ENCODE measurements at places on chromosomes 1 and 21.
A peak's percentile ranks its signal among the peaks of the same experiment; 100 is the strongest.

- DNase-seq = no peak
Measured at GRCh38 chr1:47898133-47898845, 98.9 kb downstream of the TRABD2B start.

DNA sequence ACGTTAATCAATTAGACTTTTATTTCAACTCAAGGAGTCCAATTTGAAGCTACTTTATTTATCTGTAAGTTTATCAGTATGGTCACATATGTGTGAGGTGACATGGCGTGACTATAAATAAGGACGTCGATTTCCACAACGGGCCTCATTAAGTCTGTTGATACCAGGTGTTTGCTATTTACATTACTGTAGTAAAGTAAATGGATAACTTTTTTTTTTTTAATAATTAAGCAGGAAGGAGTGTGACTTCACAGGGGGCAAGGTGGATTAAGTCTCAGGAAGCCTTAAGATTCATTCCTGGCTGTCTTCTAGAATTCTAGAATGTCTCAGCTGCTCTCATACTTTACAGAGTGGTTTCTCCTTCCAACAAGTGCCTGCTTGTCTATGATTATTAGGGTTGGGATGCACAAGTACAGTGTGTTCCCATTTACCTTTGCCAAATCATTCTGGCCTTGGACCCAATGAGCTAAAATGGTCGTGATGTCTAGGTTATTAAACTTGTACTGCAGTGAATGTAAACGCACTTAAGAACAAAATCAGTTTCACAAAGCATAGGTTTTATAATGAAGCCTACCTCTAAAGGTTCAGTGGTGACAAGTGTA, 15.5 kb downstream of the MAP3K7CL start:
- peak; percentile 81 for DNase-seq

- DNase-seq = peak; percentile 18
Measured at GRCh38 chr1:4825800-4826450, 171.5 kb downstream of the AJAP1 start.

GRCh38 chr1:208045463-208046260, 134.7 kb upstream of the CD34 start:
- DNase-seq = no peak

DNA sequence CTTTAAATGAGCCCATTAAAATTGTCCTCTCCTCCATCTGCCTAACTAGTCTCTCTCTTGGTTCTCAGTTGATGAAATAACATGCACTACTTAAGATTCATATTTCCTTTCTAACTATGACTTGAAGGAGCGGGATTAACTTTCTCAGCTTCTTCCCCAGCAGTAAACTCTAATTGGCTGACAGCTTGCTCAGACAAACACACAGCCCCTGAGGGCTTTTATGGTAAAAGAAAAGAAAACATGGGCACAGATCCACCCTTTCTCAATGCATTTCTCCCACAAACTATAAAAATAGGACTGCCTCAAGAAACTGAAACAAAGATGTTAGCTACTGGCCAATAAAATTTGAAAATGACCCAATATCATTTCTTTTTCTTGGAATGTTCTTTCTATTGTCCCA, 703.1 kb downstream of the ADGRL2 start:
- DNase-seq = peak; percentile 24

DNA sequence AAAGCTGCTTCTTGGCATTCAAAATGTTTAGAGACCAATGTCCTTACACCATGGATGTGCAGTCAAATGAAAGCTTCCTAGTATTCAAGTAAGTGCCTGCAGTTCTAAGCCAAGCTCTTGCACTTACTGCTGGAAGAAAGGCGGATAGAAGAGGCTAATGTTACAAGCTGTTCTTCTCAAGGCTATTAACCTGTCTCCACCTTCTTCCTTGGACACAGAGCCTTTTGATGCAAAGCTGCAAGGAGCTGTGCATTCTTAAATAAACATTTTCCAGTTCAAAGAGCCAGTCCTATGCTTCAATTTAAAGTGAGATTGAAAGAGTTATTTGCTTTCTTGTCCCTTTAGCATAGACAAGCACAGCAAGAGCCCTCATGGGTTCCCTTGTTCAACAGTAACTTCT, 167.9 kb upstream of the RUNX1 start:
- no peak for DNase-seq

GRCh38 chr1:44926311-44926781, 60.0 kb downstream of the EIF2B3 start:
- no peak for DNase-seq

GRCh38 chr1:30779294-30780071, 21.9 kb upstream of the LAPTM5 start:
- DNase-seq = peak; percentile 86

DNA sequence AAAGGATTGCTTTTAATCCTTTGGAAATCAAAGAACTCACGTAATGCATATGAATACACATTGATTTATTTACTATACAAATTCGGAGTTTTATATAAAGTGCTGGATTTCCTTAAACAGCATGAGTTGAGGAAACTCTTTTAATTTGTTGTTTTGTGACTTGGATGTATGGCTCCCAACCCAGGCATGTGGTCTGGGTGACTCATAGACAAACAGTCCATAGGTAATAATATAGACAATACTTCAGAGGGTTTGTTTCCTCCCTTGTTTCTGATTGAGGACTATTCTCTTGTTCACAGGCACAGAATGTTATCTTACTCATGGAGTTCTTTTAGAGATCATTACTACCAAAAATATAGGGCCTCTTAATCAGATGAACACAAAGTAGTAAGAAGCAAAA, 43.8 kb downstream of the XPR1 start:
- peak; percentile 87 for DNase-seq

DNA sequence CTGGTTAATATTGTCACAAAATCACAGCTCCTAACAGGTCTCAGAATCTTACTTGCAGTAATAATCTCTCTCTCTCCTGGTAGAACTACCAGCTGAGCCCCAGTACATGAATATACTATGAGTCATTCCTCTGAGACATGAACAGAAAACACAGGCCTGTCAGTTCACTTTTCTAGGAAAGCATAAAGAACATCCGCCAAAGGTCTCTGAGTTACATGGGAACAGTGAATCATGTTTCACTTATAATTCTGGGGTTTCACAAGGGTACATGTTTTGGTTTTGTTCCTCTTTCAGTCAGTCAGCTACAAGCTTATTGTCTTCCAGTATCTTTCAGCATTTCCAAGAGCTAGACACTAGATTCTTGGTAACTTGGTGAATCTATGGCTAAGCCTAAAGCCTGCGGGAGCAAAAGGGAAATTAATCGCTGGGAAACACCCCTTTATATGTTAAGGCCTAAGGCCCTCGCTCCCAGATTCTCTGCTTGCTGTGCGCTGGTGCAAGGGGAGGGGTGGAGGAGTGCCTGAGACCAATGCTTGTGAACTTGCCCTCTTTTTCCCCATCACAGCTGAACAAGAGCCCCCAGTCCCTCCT, 31.7 kb downstream of the IFNGR2 start:
- no peak for DNase-seq

- DNase-seq = peak; percentile 68
Measured at GRCh38 chr1:29849038-29849750, 612.9 kb downstream of the PTPRU start.

- no peak for DNase-seq
Measured at GRCh38 chr1:222373831-222374602, 173.9 kb downstream of the HHIPL2 start.

DNA sequence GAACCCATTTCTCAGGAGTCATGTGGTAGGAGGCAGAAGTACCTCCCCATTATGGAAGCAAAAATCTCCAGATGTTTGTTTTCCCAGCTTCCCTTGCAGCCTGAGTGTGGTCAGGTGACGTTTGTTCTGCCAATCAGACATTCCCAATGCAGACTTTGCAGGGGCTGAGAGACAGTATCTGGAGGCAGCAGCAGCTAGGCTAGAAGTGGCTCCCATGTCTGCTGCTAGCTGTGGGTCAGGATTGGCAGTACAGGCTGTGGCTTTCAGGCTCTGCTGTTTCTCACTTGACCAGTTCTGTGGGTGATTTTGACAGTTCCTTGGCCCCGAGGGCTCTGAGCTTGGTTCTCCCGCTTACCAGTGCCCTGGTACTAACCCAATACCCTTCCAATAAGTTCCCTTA, 58.6 kb upstream of the NBPF3 start:
- peak; percentile 14 for DNase-seq

GRCh38 chr1:160739098-160739511, at the start of gene SLAMF7:
Gene SLAMF7, plus strand, starts transcription at chr1:160739247. Its CDS starts 55 bp downstream, at chr1:160739302.
- DNase-seq = no peak

DNA sequence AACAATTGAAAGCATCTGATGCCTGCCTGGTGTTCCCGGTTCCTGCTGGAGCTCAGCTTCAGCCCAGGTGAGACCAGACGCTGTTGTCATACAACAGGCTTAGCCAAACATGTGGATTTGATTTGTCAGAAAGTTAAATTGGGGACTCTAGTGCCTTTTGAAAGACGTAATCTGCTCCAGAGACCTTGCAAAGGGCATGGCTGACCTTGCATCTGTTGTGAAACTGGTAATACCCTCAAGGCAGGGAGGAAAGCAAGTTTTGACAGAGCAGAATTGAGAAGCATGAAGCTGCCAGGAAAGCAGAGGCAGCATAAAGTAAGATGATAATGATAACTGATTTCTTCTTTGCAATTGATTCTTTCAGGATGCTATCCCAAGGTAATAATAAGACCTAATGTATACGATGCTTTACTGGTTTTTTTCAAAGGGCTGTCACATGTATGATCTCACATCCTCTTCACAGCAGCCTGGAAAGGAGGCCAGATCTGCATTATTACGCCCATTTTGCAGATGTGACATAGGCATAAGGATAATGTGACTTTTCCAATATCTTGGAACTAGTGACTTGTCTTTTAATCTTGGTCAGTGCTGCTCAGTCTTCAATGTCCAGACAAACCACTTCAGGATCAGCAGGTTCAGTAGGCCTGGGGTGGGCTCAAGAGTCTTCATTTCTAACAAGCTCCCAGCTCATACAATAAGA, 24.7 kb upstream of the CNN3 start:
- DNase-seq = no peak

DNA sequence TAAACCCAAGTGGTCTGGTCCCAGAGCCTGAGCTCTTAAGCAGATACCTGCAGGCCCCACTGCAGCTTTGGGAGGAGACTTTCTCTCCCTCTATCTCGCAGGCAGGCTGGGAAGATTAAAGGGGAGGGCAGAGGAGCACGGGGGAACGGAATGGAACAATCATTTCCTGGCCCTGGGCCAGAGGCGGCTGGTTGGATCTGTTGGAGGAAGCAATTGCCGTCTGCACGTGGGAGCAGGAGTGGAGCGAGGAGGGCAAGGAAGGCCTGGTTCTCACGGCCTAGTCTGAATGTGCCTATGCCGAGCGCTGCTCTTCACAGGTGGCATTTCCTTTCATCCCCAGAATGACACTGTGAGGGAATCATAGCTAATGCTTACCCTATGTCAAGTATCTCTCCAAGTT, 23.7 kb downstream of the NKAIN1 start:
- peak; percentile 60 for DNase-seq

GRCh38 chr1:183477986-183478781, 5.9 kb downstream of the SMG7 start:
- DNase-seq = no peak

- peak; percentile 69 for DNase-seq
Measured at GRCh38 chr1:12480748-12481362, 137.2 kb downstream of the DHRS3 start.

DNA sequence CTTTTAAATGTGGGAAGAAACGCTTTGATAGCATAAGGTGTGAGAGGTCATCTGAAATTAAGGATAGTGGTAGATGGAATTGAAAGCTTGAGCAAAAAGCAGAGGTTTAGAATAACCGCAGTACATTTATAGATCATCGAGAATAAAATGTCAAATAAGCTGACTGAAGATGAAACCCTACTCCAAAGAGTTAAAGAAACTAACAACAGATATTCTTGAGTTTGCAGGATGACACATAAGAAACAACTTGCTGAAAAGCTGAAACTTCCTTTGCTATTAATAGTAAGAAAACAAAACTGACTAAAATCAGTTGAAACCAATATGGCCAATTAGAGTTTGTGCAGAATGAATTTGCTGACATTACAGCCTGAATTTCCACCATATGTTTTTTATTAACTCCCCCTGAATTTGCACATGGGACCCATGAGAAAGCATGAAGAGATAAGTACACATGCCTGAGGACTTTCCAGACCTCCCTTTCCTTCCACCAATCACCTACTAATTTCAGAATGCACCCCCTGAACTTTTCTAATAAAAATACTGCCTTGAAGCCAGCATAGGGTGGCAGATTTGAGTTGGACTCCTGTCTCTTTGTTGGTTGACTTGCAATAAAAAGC, 1.7 kb upstream of the C1orf185 start:
- no peak for DNase-seq

- no peak for DNase-seq
Measured at GRCh38 chr1:234731569-234732085, 121.6 kb upstream of the IRF2BP2 start.

- no peak for DNase-seq
Measured at GRCh38 chr1:230690101-230690500, 23.8 kb downstream of the AGT start.

DNA sequence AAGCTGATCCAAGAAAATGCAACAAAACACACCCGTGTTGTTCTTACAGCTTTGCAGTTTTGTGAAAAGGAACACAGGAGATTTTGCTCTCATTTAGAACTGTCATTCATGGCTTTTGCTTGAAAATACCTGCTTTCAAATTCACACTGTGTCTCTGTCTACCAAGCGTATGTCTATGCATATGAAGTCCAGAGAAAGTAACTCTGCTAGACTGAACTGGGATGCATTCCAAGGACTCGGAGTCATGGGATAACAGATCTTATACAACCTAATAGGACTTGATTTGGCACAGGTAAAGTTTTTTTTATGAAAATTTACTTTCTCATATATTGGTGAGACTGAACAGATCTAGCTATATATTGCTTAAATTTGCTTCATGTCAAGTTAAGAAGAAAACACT, 102.4 kb downstream of the PTGER3 start:
- no peak for DNase-seq

- DNase-seq = no peak
Measured at GRCh38 chr1:223479261-223479660, 86.0 kb downstream of the CCDC185 start.

DNA sequence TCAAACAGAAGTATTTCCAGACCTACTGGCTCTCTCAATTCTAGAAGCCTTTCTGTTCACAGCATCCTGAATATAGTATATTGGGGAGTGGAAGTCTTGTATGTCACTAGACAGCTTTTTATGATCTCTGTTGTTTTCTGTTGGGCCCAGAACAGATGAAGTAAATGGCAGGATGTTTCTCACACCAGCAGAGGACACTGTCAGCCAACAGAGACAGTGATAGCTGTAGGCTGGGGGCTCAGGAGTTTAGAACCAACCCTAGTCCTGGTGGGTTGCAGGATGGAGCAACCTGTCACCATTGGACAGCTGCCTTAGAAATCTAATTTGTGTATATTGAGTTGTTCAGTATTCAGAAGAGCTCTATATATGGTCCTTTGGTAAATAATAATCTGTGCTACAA, 16.9 kb downstream of the AGO1 start:
- DNase-seq = no peak

DNA sequence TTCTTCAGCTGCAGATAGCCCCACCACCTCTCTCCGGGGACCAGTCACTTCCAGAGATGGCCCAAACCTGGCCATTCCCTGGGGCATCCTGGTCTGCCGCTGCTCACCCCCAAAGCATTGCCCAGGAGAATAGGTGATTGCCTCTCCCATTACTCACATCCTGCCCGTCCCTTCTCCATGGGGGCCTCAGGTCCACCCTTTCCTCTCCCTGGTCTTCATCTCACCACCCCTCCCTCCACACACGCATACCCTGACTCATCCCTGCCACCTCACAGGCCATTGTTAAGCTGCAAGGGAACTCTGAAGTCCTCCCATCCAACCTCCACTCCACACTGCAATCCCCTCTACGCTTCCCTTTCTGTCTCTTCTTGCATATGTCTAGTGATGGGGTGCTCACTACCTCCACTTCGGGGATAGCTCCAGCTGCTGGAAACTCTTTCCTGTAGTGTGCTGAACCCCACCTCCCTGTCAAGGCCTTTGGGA, at the start of gene PLEKHG5:
Gene PLEKHG5, minus strand, starts transcription at position 188 of the 483 bp plus-strand sequence. CDS start 14,096 bp downstream, outside the sequence.
- no peak for DNase-seq
